ENCODE measurements at places on chromosomes 13 and 19.

DNA sequence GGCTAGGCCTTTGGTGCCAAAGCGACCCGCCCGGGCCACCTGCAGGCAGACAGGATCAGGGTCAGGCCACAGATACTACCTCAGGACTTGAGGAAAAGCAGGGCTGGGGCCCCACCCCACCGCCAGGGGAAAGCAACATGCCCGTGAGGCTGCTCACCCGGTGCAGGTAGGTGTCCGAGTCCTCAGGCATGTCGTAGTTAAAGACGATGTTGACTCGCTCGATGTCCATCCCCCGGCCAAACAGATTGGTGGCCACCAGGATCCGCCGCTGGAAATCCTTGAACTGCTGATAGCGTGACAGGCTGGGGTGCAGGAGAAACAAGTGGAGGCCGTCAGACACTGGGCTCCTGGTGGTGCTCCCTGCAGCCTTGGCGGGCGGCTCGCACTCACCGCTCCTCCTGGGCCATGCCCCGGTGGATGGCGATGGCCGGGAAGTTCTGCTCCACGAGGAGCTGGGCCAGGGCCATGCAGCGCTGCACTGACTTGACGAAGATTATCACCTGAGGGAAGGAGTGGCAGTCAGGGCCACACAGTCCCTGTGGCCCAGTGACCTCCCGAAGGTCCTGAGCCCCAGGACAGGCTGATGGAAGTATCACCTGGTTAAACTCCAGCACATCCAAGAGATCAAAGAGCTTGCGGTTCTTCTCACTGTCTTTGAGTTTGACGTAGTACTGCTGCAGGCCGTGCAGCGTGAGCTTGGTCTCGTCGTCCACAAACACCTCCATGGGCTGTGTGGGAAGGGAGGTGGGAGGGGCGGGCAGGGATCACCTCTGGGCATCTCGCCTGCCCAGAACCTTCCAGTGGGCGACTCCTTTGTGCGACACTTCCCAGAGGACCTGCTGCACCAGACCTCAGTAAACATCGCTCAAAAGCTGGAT lies 9.8 kb downstream of the DDX39A start:
- no peak for DNase-seq

- no peak for DNase-seq
Observed at GRCh38 chr13:86003029-86003428, 203.8 kb upstream of the SLITRK6 start.

GRCh38 chr13:114023716-114024602 lies 50.1 kb upstream of the C13orf46 start:
- DNase-seq: no peak

- no peak for DNase-seq
Observed at GRCh38 chr13:33649212-33649878, 168.6 kb upstream of the RFC3 start.

- no peak for DNase-seq
Observed at GRCh38 chr19:30846102-30846501, 473.9 kb downstream of the ZNF536 start.
